ENCODE measurements at places on chromosomes 7 and 10.

- no peak for DNase-seq
These were observed 744.0 kb downstream of the PHTF2 start for GRCh38 chr7:78542541-78542940.

- DNase-seq, result no peak
These were observed 56.4 kb downstream of the ETV1 start for GRCh38 chr7:13933091-13933490.

DNA sequence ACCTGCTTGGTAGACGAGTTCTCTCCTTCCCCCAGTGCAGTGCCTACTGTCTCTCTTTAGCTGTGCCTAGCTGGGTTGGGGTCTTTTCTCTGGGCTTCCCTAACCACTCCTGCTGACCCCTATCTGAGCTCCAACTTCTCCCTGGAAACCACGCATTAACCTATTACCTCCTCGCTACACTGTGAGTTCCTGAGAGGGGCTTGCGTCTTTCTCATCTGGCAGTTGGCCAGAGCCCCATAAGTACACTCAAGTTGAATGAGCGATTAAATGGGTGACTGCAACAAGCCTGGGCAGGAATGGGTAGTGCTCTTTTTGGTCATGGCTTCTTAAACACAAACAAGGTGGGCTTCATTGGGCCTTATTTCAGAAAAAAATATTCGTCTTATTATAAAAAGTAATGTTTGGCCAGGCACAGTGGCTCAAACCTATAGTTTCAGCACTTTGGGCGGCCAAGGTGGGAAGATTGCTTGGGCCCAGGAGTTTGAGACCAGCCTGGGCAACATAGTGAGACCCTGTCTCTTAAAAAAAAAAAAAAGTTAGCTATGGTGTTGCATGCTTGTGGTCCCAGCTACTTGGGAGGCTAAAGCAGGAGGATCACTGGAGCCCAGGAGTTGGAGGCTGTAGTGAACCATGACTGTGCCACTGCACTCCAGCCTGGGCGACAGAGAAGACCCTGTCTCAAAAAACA is 41.4 kb downstream of the SYPL1 start:
- DNase-seq, result no peak

DNA sequence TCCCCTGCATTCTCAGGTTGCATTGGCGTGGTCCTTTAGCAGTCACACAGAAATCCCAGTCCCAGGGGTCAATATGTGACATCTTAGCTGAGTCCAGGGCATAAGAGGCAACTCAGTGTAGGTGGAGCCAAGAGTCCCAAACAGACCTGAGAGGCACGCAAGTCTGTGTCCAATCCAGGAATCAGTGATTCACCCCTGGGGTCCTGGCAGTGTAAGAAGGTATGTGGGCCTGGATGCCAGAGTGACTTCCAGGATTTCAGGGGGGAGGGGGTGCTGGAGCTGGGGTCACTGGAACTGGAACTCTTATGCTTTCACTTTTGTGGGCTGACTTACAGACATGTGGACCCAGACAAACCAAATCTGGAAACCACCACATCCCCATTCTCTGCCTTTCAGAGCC is 26.8 kb downstream of the FRMPD2 start:
- no peak for DNase-seq

- no peak for DNase-seq
These were observed 18.4 kb upstream of the ZKSCAN1 start for GRCh38 chr7:99996755-99997544.

- DNase-seq, result peak; percentile 18
These were observed 27.3 kb downstream of the AHCYL2 start for GRCh38 chr7:129252128-129252527.

Measured in DMS 273 treated with DMSO at 0.1 percent for 48 hours (cell line).